ENCODE measurements at places on chromosomes 3 and 15.

DNA sequence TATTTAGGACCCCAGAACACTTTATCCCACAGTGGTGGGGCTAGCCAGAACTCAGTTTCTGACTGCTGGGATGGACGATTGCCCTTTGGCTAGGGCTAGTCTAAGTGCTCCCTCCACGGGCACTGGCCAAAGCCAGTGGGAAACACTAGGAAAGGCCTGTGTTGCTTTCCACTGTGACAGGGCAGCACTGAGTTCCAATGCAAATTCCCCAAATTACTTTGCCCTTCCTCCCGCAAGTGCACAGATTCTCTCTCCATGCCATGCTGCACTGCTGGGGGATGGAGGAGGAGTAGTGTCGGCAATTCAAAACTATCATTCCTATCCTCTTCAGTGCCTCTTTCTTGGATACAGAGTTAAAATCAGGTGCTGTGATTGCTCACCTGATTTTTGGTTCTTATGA lies 100.0 kb downstream of the SH3GL3 start:
- no peak for DNase-seq

DNA sequence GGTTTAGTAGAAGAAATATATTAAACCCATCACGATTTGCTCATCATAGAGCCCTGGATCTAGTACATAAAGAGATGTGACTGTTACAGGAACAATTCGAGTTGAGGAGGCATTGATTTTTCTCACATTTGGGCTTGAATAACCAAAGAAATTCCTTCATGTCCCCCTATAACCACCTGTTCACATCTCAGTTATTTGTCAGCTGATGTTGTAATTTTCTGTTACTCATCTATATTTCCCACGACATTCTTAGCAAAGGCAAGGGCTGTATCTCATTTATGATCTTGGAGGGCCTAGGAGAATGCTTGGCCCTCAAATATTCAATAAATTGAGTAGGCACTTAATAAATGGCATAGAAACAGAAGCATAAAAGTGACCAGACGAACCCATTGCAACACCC lies 36.4 kb upstream of the GYG1 start:
- DNase-seq: no peak

DNA sequence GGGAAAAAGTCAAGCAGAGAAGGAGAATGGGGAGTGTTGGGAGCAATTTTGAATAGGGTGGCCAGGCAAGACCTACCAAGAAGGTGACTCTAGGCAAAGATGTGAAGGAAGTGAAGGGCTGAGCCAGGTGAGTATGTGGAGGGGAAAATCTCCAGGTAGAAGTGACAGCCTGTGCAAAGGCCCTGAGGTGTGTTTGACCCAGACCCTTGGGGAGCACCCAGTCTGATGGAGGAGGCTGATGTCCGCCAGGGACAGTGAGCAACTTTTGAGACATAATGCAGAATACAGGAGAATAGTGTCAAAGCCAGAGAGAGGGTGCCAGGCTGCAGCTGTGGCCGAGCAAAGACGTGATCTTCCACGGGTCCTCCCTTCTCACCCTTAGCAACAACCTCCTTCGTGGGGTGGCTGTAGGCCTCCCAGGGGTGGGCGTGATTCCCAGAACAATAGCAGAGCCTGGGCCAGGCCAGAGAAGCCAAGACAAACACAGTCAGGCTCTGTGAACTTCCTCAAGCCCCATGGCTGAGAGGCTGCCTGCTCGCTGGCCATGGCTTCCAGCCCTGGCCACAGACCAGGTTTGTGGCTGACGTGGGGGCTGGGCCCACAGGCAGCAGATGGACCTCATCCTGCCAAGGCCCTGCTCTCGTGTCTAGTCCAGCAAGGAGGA lies 58.1 kb downstream of the SLC6A6 start:
- DNase-seq: no peak

DNA sequence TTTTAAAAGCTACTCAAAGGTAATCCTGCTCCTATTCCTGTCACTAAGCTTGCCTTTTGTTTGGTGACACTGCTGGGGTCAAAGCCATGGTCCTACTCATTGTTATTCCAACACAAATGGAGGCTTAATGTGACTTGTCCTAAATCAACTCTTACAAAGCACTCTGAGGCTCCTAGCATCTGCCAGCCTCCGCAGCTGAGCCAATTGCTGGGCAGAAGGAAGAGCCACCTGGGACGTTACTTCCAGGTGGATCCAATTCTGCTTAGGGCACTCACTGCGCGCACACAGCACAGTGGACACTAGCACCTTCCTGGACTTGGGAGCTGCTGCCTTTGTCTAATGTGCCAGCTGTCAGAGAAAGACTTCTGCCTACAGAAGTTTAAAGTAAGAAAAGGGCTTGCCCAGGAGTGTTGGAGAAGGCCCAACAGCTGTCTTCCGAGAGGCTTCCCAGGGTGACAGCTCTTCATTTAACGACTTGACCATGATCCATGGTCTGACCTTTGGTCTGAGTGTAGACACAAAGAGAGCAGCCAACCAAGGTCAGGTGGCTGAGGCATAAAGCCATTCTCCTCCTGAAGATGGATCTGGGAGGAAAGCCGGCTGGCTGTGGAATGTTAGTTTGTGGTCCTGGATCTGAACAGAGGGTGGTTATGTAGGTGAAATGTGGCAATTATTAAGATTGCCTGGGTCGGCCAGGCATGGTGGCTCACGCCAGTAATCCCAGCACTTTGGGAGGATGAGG lies 102.2 kb downstream of the AQP9 start:
- DNase-seq: no peak

All from activated naive CD8-positive, alpha-beta T cell treated with anti-CD3 and anti-CD28 coated beads for 36 hours (primary cell).